Renal pelvis (tissue), 12 donors: ENCODE measurements at places on chromosomes 1 and 21.

DNA sequence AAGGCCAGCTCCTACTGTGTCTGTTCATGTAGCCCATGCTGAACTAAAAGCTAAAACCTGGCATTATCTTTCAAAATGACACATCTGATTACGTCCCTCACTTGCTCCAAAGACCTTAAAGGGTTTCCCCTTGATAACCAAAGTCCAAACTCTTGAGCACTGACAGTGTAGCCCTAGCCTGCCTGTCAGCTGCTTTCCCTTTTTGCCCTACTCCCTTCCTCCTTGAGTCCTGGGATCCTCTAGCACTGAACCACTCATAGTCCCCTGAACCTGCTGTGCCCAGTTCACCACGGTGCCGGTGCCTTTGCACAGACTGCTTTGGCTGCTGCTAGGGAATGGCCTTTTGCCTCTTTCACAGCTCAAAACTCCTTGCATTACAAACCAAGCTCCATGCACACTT, 67.5 kb downstream of the PLXNA2 start:
- DNase-seq = no peak

DNA sequence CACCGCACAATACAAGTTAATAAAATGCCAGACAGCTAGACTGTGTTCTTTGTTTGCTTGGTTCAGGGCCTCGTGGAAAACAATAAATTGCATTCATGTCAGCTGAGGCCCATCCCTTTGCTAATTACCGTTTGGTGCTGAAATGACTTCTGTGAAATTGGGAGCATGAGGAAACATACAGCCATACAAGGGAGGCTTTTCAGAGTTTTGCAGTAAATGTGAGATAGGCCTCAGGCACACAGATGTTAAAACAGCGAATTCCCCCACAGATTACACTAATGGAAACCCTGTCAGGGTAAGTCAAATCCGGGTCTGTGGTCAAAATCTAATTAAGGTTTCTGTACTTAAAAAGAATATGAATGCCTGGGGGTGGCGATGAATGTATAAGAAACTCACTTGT, 173.5 kb upstream of the LMO4 start:
- no peak for DNase-seq

- no peak for DNase-seq
Measured at GRCh38 chr1:201500670-201501120, 6.2 kb downstream of the CSRP1 start.

DNA sequence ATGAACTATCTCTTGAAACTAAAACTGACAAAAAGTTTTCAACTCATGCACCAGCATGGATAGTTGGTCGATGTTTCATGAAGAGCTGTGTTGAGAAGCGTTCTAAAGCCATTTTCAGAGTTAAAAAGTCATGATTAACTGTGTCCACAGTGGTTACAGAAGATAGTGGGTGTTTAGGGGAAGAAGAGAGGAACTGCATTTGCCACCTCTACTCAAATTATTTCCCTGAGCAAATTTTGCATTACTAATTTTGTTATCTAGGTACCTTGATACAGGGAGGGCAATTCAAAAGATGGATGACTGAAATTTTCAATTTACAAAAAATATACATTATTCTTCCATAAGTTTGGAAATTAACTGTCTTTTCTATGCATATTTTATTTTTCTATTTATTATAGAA, 15.5 kb downstream of the SAMSN1 start:
- DNase-seq = no peak

DNA sequence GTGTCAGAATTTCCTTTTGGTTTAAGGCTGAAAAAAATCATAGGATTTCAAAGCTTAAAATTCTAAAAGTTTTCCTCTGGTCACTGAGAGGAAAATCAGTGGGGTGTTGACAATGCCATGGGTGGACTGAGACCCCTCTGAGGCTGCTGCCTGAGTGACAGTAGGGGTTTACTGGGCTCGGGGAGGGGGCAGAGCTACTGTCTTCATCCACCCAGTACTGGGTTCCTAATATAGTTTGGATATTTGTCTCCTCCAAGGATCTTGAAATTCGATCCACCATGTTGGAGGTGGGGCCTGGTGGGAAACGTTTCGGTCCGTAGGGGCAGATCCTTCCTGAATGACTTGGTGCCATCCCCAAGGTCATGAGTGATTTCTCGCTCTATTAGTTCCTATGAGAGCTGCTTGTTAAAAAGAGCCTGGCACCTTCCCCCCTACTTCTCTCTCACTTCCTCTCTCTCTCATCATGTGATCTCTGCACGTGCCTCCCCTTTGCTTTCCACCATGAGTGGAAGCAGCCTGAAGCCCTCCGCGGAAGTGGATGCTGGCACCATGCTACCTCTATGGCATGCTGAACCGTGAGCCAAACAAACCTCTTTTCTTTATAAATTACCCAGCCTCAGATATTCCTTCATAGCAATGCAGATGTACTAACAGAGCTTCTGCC, 72.3 kb downstream of the MAP10 start:
- DNase-seq = no peak

- no peak for DNase-seq
Measured at GRCh38 chr1:86955678-86956077, 41.2 kb downstream of the HS2ST1 start.

DNA sequence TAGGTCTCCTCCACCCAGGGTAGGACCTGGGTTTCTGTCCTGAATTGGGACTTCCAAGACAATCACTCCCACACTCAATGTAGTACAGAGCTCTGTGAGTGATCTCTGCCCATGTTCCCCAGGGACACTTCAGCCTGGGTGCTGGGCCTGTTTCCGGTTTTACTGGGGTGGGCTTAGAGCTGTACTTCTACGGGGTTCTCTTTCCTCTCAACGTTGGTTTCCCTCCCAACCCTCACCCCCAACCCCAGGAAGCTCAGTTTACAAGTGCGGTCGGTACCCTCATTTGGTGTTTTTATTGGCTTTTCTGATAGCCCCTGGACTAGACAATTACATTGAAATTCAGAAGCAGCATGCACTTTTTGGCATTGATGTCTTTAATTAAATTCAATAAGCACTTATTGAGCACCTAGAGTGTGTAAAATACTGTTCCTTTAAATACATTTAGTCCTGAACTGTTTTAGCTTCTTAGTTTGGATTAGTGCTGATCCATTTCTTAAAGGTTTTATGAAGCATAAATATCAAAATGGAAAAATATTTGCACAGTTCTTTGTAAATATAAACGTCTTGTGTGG, 542 bp upstream of the XPR1 start:
- DNase-seq = no peak

- DNase-seq = no peak
Measured at GRCh38 chr1:81484284-81484683, 316.4 kb upstream of the ADGRL2 start.

DNA sequence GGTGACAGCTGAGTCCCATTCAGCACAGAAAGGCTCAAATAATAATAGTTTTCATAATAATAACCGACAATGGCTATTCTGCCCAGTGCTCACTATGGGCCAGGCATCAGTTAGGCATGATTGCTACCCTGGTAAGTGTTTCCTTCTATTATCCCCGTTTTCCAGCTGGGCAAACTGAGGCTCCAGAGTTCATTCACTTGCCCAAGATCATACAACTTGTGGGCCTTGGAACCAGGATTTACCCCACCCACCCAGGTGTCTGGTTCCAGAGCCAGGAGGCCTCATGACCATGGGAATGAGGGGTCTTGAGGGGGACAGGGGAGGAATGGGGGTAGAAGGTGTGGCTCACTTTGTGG, 518 bp downstream of the PLOD1 start:
- no peak for DNase-seq

DNA sequence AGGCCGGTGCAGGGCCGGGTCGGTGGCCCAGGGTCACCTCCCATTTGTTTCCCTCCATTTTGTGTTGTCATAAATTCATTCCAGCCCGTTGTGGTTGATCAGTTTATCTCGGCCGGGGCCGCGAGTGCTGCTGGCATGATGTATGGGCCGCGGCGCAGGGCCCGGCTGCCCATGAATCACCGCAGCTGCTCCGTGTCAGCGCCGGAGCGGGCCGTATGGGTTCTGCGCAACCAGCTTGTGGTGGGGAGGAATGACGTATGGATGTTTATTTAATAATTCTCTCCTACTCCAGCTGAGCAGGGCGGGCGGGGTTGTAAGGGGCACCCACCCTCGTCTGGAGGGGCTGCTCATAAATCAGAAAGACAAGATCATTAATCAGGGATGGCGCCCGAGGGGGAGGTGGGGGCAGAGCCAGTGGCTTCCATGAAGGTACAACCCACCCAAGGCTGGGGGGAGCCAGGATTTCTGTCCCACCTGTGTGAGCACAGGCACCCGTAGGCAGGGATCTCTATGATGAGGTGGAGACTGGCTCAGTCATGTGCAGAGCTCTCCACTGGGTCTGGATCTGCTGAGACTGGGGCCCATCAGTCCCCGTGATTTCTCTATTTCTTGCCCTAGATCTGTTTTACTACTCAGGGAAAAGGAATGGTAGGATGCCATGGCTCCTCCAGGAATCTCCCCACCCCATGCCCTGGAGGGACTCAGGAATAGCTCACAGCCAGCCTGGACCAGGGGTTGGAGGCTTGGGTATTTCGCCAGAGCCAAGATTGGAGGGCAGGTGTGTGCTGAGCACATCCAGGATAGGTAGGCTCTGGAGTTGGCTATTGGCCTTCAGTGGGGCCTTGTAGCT, 27.8 kb downstream of the TMEM53 start:
- no peak for DNase-seq

DNA sequence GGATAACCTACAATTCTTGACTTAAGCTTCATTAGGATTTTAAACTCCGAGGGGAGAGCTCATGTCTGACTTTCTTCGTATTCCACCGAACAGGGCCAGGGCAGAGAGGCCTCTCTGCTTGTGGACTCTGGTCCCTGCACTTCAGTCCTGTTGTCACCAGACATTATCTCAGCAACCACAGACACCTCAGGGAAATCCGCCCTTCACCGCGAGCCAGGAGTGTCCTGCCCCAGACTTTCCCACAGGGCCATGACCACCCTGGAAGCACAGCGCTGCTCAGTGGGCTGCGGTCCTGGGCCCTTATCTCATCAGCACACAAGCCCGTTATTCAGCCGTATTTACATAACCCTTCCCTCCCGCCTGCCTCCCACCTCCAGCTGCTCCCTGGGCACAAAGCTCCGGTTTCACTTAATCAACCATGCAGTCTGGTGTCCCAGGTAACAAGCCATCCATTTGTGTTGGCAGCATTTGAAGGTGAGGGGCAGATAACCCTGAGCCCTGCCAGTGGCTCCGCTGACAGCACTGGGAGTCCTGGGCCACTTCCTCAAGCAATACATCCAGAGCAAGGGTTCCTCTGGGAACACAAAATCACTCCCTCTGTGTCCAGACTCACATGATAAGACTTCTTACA, 122.8 kb upstream of the RAB4A start:
- DNase-seq = peak; percentile 81

- DNase-seq = no peak
Measured at GRCh38 chr21:32710069-32710784, 17.6 kb downstream of the SYNJ1 start.

DNA sequence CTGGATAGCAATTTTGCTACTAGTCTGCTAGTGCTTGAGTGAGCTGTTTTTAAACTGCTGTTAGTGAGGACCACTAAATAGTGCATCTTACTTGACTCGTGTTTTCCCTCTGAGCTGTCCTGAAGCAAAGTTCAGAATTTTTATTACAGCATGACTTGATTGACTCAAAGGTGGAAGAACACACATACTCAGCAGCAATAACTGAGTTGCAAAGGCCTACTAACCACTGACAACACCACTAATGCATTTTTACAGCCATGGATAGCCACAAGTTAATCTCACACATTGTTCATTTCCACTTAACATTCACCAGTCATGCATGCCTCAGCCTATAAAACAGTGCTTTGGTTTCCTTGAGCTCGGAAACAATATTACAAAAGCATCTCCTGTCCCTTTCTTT, 148.7 kb downstream of the RUNX1 start:
- DNase-seq = no peak

DNA sequence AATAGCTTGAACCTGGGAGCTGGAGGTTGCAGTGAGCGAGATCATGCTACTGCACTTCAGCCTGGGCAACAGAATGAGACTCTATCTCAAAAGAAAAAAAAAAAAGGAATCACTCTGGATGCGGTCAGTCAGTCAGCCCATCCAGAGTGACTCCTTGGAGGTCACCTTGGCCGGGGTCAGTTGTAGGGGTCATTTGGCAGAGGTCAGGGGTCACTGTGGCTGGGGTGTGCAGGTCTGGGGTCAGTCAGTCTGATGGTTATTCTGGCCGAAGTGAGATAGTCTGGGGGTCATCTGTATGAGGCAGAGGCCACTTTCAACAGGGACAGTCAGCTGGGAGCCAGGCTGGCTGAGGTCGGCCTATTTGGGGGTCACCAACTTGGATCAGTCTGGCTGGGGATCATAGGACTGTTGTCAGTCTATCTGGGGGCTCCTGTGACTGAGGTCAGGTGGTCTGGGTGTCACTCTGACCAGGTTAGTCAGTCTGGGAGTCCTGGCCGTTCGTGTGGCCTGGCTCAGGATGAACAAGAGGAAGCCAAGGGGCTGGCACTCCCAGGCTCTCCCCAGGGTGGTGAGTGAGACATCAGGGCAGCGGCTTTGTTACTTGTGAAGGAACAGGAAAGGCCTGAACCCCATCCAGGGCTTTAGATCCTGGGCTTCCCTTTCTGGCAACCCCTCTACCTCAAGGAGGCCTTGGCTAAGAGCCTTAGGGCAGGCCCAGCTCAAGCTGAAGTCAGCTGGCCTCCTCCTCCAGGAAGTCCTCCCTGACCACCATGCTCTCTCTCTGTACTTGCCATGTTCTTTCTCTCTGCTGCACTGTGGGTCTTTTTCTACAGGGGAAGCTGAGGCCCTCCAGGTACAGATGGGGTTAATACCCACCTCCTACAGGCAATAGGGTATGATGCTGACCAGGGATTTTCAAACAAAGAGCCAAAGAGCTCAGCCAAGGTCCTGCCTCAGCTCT, 15.1 kb downstream of the PTPRU start:
- DNase-seq = no peak

GRCh38 chr1:39214021-39214713, 9.7 kb downstream of the MACF1 start:
- DNase-seq = no peak

- DNase-seq = no peak
Measured at GRCh38 chr1:33410091-33410701, 20.7 kb downstream of the PHC2 start.

DNA sequence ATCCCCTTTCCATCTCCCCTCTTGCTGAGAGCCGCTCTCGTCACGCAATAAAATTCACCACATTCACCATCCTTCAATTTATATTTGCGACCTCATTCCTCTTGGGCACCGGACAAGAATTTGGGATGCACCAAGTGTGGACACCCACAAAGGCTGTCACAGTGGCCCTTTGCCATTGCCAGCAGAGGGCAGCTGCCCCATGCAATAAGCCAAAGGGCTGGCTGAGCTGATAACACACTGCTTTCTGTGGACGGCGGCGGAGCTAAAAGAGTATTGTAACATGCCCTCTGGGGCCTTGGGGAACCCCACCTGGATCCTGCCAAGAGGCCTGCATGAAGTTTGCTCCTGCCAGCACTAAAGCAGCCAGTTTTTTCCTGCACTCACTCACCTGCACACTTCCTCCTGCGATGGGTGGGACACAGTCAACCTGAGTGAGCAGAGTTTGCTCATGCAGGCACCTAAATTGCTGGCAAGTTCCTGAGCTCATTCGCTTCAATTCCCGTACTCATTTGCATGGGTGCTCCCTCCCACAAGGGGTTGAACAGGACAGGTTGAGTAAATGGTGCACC, 792.3 kb upstream of the ADAMTS5 start:
- no peak for DNase-seq
